Muscle of back (tissue), 13 donors: ENCODE measurements at places on chromosomes 2 and 18.

DNA sequence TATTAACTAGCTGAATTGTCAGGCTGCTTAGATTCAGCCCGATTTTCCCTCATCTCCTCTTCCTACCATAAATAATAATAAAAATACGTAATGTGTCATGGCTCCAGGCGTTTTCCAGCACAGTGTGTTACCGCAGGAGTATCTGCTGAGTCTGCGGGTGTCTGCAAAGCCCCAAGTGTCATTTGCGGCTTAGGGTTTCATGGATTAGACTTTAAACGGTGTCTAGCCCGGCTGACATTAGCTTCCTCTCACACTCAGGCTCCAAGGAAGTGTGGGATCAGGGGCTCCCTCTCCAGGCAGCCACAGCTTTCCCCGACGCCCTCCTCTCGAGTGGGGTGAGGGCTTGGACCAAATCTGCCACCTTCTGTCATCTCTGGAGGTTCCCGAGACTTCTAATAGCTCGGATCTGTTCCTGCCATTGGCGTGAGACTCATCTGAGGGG is 14.1 kb upstream of the HOXD1 start:
- peak; percentile 59 for DNase-seq

GRCh38 chr2:118177318-118177717 is 89.0 kb downstream of the INSIG2 start:
- DNase-seq, result no peak

- no peak for DNase-seq
Measured at GRCh38 chr2:67561457-67561965, 164.4 kb downstream of the ETAA1 start.

GRCh38 chr18:45891806-45892205 is 66.3 kb downstream of the SIGLEC15 start:
- no peak for DNase-seq

- no peak for DNase-seq
Measured at GRCh38 chr2:134282629-134283400, 28.9 kb downstream of the MGAT5 start.

DNA sequence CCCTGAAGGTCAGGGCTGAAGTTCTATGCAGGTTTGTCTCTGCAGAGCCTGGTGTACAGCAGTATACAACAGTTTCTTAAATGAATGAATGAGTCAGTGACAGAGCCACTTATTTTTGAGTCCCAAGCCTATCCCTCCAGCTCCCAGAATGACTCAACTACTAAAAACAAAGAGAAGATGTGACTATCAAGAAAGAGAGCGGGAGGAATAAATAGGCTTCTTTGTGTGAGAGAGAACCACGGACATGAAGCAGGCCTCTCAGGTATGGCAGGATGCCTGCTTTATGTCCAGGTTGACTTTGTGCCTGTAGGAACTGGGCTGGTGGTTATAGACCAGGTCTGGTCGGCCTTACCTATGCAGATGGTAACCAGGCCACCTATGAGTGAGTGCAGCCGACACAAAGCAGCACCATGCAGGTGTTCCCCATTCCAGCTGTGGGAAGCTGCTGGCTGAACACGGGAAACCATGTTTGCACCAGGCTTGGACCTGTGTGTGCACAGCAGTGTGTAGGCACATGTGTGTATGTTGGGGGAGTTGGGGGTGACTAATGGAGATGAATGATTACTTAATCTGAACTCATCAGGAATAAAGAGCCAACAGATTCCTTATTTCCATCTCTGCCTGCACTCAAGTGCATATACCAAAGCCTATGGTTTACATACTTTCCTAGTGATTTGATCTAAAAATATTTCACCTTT is 171.0 kb downstream of the OSR1 start:
- DNase-seq, result no peak

GRCh38 chr2:98034745-98035144 is 39.0 kb upstream of the TMEM131 start:
- DNase-seq, result no peak

DNA sequence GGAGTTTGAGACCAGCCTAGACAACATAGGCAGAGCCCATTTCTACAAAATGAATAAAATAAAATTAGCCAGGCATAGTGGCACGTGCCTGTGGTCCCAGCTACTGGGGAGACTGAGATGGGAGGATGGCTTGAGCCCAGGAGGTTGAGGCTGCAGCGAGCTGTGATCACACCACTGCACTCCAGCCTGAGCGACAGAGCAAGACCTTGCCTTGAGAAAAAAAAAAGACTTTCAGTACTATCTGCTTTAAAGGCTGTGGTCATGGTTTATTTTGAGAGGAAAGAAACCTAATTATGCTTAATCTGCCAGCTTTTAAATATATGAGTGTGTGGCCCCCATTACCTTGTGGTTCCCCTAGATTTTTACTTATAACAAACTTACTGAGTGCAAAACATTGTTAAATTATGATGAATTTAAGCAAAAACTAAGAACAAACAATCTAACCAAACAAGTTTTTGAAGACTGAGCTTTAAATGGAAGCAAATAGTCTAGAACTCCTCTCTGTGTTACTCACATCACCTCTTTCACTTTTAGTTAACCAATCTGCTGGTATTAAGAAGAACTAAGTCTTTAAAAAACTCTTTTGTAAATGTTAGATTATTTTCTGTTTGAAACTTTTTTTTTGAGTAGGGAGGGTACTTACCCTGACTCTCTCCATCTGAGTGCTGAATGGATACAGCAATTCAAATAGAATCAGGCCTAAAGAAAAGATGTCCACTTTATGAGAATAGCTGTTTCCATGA is 65.4 kb downstream of the EIF2AK3 start:
- DNase-seq, result no peak

DNA sequence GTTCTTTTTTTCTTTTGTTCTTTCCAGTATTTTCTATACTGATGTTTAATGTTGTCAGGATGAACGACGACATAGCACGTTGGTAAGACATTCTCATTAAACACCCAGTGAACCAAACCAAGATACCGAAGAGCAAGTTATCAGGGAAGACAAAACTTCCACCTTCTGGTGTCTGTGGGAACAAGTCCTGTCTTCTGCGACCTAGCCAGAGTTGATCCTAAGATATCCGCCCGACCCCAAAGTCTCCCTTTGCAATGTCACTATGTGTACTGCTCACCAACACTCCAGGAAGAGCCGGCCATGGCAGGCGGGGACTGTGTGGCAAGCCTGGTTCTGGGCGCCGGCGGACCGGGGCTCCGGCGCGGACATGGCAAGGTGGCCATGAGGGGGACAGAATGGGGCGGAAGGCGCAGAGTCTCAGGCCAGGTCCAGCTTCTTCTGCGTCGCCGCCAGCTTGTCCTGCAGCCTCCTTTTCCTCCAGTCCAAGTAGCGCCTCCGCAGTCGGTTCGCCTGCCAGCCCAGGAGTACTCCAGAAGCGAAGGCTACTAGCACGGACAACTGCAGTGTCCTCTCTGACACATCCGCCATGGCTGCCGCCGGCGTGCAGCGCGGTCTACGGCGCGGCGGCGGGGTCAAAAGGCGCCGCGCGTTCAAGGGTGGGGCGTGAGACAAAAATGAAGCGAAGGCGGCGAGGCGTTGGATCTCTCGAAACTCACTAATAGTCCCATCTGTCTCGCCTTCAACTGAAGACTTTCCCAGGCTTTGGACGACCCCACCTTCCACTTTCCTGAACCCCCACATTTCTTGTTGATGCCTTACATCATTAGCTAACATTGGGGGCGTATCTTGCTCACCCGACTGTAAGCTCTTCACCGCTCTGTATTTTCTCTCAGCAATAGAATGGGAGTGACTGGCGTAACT is at the start of gene MTLN:
Gene MTLN, minus strand, starts transcription at position 610 of the 921 bp plus-strand sequence. Its CDS starts 22 bp downstream, at position 588.
- DNase-seq, result peak; percentile 96

DNA sequence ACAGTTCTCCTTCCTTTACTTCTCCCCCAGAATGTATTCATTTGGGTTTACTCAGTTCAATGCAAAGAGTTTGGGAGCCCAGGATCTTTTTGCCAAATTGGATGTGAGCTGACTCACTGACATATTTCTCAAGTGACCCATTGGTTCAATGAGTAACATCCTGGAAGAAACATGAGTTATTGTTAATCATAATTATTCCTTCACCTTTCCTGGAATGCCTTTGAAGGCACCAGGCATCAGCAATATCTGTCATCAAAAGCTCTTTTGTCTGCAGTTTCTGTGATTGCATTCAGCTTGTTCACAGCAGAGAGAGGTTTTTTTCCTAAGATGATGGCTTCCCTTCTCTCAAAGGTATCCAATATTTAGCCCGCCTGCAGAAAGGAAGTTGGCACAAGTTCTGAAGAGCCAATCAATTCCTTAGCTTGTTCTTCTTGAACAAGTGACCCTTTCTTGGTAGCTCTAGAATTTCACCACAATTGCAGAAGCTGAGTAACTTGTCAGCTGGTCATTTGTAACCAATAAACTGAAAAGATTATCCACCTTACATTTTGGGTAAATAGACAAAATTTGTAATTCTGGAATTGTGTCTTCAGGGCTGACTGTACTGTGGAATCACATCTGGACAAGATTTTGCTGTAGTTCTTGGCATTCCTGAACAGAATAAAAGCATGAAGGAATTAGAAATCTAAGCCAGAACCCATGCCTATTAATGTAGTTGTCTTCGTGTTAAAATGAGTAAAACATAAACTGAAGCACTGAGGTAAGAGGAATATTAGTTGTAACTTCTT is 72.2 kb upstream of the TMEM17 start:
- peak; percentile 91 for DNase-seq

GRCh38 chr2:99903981-99904380 is 238.4 kb downstream of the AFF3 start:
- no peak for DNase-seq

- DNase-seq, result peak; percentile 53
Measured at GRCh38 chr18:48896875-48897511, 53.8 kb downstream of the SMAD7 start.

- DNase-seq, result no peak
Measured at GRCh38 chr2:161265874-161266273, 42.4 kb upstream of the PSMD14 start.

- no peak for DNase-seq
Measured at GRCh38 chr2:195891081-195891480, 177.6 kb downstream of the DNAH7 start.

GRCh38 chr2:8594731-8595427 is 87.0 kb upstream of the ID2 start:
- DNase-seq, result no peak
